ENCODE measurements at places on chromosomes 2 and 18. TPM values are rescaled to one million over a fixed set of nuclear protein-coding genes. Genes with fewer than 3 reads are reported as not detected.

MOGAT1 gene
- polyA plus RNA-seq = not detected

TXNL1 gene
- polyA plus RNA-seq = 133 TPM

KCNJ3 gene
- not detected for polyA plus RNA-seq

MAP4K4 gene
- polyA plus RNA-seq = 158 TPM

MC5R gene
- not detected for polyA plus RNA-seq

CTLA4 gene
- polyA plus RNA-seq = not detected

OTX1 gene
- polyA plus RNA-seq = not detected

COLEC12 gene
- 10.9 TPM for polyA plus RNA-seq

ING5 gene
- polyA plus RNA-seq = 22.4 TPM

- DNase-seq = no peak
These were observed 341.3 kb upstream of the DCC start for GRCh38 chr18:51998711-51999110.

GRCh38 chr2:101362777-101363176 is 24.5 kb downstream of the CREG2 start:
- DNase-seq = no peak

GRCh38 chr18:76449111-76449453 is 46.0 kb downstream of the ZNF516 start:
- no peak for DNase-seq

GRCh38 chr18:58584200-58585127 is 44.4 kb downstream of the ALPK2 start:
- no peak for DNase-seq

GRCh38 chr2:95274291-95275150 is at the start of gene PROM2:
Gene PROM2, plus strand, starts transcription at chr2:95274449. Its CDS starts 137 bp downstream, at chr2:95274586.
- no peak for DNase-seq

DNA sequence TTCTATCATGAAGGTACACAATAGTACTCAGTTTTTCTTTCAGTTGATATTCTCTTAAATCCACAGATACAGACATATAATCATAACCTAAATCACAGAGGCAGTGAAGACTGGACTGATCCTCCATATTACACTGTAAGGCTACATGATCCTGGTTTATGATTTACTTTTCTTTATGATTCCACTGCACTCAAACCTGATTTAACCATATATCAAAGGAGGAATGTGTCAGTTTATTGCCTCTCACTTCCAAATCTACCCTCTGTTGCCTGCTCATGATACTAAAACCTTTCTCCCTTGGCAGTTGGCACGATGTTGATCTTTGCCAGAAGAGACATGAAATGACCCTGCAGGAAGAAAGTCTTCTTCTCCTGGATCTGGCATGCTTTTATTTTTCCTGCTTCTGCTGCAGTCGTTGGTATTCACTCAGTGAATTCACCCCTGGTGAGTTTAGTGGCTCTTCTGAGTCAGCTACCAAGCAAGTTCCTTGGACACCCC is 426.4 kb downstream of the MBD2 start:
- DNase-seq = no peak

GRCh38 chr2:111654829-111655228 is 229.2 kb downstream of the ANAPC1 start:
- no peak for DNase-seq

DNA sequence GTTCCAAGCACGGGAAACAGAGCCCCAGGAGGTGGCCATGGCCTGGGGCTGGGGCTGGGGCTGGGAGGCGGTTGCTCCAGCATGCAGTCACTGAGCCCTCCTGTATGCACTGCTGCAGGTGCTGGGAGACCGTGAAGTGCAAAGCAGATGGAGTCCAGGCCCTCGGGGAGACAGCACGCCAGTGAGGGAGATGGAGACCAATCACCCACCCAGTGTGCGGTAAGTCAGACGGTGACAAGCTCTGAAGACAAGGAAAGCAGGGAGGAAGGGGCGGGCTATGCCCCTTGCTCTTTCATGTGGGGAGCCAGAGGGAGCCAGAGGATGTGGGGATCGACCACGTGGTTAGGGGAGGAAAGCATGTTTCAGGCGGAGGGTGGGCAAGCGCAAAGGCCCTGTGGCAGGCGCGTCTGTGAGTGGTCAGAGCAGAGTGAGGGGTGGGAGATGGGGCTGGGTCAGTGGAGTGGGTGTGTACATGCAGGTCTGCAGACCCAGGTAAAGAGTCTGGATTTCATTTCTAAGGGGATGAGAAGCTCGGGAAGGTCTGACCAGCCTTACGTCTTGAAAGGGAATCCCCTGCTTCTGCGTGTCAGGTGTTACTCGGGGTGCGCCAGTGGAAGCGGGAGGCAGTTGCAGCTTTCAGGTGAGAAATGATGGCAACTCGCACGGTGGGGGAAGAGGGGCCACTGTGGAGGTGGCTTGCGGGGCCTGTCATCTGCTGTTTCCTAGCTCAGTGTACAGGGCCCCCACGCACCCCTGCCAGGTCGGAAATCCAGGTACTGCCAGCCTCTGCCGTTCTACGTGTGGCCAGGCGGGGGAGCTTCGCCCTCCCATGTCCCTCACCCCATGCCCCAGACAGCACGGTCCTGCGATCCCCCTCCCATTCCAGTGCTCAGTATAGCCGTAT is 19.4 kb downstream of the RRM2 start:
- DNase-seq = no peak

DNA sequence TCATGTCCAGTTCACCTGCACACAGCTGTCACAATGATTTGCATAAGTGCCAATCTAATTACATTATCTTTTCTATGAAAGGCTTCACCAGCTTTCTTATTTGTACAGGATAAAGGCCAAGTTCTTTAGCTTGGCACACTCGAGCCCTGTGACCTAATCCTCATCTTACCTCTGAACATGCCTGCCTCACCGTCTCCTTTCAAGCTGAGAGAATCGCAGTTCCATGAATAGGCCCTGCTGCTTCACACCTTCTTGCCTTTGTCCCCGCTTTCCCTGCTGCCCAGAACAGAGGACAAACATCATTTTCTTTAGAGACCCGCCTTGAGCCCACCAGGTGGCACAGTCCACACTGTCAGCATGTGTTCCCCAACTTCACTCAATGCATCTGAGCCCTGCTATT is 1094.7 kb downstream of the BCL11A start:
- DNase-seq = no peak

DNA sequence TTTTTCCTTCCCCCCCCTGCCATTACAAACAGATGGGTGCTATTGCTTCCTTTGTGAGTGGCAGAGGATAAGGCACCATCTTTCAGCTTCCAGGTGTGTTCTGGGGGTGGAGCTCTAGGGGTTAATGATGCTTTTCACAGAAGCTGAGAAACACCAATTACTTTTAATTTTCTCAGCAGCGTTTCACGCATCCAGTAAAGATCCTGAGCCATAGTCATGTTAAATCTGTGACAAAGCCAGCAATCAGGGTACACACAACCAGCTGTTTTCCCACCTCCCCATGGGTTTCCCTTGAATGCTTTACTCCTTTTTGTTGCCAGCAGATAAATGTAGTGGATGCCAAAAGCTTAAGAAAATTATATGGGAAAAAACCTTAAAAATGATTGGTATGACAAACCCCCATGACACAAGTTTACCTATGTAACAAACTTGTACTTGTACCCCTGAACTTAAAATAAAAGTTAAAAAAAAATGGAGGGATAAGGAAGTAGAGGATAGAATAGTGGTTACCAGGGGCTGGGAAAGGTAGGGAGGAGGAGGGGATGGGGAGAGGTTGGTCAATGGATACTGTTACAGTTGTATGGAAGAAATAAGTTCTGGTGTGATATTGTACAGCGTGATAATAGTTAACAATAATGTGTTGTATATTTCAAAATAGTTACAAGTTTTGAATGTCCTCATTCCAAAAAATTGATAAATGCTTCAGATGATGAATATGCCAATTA is 70.0 kb downstream of the ACOXL start:
- DNase-seq = no peak

DNA sequence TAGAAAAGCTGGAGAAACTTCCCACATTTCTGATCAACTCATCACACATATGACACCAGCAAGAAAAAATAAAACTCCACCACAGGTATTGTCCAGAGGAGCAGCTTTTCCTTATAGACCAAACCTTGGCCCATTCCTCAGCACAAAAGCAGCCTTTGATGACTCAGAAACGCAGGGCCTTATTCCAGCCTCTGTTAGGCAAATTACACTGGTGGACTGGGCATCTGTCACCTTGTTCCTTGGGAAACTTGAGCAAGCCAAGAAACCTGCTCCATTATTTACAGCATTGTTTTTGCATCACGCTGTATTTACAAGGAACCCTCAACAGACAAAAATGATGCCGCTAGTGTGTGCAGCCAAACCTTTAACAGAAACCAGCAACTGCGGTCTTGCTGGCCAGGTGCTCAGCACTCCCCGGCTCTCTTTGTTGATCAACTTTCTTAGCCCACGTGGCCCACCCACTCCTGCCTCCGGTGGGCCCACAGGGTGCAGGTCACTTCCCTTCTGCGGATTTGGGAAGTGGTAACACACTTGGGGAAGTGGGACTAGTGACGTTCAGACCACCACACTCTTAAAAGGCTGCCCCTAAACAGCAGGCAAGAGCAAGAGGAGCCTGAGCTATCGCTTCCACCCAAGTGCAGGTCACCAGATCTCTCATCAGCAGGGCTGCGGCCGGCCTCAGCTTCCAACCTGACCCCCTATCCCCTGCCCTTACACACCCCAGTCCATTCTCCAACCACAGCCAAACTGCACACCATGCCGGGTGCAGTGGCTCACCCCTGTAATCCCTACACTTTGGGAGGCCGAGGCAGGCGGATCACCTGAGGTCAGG is 1.5 kb downstream of the AP1S3 start:
- no peak for DNase-seq

GRCh38 chr2:203710226-203710625 is 3.8 kb downstream of the CD28 start:
- DNase-seq = no peak

- no peak for DNase-seq
These were observed 459 bp upstream of the ATP6V1C2 start for GRCh38 chr2:10720947-10721395.

- no peak for DNase-seq
These were observed 183.5 kb upstream of the GCFC2 start for GRCh38 chr2:75894170-75894569.

DNA sequence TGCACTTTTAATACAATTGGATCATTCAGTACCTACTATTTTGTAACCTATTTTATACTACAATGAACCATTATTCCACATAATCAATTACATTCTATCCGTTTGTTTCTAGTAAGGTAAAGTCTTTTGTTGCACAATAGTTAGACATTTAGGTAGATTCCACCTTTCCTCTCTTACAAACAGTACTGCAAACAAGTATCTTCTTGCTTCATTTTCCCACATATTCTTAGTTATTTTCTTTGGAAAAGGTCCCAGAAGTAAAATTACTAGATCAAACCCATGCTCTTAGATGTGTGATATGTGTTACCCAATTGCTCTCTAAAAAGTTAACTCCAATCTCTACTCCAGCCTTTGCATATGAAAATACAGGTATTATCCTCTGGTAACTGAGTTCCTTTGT is 49.6 kb downstream of the SPIRE1 start:
- DNase-seq = no peak

DNA sequence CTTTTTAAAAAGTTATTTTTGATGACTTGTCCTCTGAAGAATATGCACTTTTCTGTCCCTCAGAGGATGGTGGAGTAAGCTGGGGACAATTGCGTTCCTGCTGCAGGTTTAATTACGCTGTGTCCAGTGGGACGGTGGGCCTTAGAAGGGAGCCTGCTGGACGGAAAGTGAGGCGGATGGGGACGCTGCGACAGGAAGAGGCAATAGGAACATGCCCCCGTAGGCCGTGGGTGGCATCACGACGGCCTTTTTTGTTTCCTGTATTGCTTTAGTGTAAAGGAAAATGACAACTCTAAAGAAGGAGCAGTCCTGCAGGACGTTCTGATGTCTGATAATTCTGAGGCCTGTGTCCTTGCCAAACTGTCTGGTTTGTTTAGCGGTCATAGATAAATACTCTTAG is 121.6 kb downstream of the NFATC1 start:
- DNase-seq = no peak

- no peak for DNase-seq
These were observed 277.7 kb upstream of the HNRNPA3 start for GRCh38 chr2:176934869-176935415.

- no peak for DNase-seq
These were observed 90.3 kb upstream of the PHLPP1 start for GRCh38 chr18:62625019-62625418.

GRCh38 chr18:45255197-45255890 is 359.9 kb upstream of the SLC14A2 start:
- DNase-seq = peak; percentile 88

DNA sequence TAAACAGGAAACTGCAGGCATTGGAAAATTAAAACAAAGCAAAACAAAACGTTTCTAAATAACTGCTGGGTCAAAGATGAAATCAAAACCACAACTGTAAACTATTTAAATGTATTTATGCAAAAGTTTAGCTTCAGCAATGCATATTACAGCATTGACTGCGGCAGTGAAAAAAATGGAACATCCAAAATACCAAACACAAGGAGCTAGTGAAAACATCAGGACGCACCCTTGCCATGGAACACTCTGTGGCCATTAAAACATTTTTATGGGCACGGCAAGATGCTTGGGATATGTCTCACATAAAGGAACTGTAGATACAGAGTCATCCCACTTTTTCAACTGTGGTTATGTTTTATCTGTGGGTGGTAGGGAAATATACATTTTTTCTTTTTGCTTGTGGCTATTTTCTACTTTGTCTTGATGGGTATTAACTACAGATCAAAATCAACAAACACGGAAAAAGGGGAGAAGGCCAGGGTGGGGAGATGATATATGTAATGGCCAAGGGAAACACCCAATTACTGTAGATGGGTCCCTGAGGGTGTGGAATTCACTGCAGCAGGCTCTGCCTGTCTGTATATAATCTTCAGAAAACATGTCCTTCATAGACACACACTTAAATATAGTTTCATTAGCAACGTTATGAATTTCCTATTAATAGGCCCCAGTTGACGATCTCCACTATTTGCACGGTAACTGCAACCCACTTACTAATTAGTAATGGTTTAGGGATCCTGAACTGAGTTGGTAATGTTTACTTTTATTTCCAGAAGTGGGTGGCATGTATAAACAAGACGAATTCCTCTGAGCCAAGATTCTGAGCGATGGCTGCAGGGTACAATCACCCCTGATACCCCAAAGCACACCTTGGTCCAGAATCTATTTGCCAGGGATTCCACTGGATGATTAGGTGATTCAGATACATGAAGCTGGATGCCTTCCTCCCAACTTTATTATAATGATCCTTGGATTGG is 110.5 kb downstream of the ACKR3 start:
- DNase-seq = no peak

- no peak for DNase-seq
These were observed 560.2 kb upstream of the LRATD1 start for GRCh38 chr2:14072338-14072737.

GRCh38 chr2:177692783-177693269 is 300.3 kb downstream of the AGPS start:
- DNase-seq = no peak

DNA sequence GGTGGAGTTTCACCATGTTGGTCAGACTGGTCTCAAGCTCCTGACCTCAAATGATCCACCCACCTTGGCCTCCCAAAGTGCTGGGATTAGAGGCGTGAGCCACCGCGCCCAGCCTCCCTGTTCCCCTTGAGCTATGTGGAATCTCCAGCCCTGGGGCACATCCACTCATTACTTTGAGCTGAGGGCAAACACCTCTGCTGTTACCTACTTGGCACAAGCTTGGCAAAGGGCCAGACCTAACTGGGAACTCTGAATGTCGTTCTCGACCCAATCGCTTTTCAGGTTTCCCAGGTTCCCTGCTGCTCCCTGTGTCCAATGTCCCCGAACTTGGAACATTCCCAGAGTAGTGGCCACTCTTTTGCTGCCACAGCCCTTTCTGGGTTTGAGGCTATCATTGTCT is 40.6 kb downstream of the CHST10 start:
- DNase-seq = no peak

GRCh38 chr2:127953849-127954248 is 68.1 kb upstream of the AMMECR1L start:
- DNase-seq = no peak
